ENCODE measurements at places on chromosomes 11 and 22.

GRCh38 chr11:100739666-100740065 is 52.6 kb downstream of the ARHGAP42 start:
- no peak for DNase-seq

- DNase-seq = no peak
Observed at GRCh38 chr11:107747622-107748021, 35.8 kb upstream of the SLN start.

- DNase-seq = no peak
Observed at GRCh38 chr11:7531011-7531410, 17.2 kb downstream of the PPFIBP2 start.

DNA sequence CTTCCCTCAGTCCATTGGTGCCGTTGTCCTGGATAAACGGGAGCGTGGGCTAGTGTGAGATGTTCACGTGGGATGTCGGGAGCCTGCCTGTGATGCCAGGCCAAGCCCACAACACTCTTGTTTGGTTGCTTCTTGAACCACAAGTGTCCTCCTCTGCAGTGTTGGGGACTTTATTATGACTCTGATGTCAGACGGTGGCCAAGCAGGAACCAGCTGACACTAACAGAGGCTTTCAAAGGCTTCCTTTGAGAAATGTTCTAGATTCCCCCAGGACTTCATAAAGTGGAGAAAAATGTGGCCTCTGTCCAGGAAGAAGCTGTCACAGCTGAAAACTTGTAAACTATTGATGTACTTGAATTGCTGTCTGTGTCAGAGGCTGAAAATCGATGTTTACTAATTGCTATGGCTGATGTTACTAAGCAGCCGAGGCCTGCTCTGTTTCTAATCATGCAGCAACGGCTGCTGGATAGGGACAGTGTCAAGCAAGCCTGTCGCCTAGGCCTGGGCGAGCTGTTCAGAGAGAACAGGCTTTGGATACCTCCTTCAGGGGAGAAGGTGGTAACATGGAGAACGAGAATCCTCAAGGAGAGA is 131.7 kb downstream of the TBC1D22A start:
- no peak for DNase-seq

DNA sequence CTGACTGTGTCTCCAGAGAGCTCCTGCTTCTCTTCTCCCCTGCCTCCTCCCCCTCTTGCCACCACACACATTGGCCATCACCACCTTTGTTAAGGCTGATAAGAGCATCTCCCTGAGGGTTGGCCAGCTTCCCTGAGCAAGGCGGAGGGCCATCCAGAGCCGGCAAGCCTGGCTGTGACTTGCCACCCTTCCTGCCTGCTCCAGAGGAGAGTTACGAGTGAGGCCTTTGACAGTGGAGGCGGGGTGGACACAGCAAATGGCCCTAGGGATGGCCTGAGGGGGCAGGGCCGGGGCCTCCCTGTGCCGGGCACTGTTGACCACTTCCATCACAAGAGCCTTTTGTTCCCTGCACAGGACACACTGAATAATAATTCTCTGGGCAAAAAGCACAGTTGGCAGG is 5.4 kb downstream of the FREY1 start:
- DNase-seq = no peak

- no peak for DNase-seq
Observed at GRCh38 chr11:67649634-67650510, 658 bp downstream of the ACY3 start.

DNA sequence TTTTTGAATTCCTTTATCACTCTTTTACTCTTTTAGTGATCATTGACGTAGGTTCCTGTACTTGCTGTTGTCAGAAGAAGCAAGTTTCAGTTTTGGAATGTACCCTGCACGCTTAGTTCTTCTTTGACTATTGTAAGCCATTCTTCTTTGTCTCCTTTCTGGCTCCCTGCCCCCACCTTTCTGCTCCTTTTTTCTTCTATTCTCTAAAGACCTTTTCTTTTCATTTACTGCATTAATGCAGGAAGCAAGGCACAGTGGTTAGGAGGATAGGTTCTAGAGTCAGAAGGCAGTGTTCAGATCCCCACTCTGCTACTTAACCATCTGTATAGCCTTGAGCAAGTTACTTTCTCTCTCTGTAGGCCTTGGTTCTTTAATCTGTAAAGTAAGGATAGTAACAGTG is 33.7 kb upstream of the RAG2 start:
- no peak for DNase-seq

- no peak for DNase-seq
Observed at GRCh38 chr22:19998991-19999820, 17.4 kb downstream of the ARVCF start.

GRCh38 chr22:41286639-41287091 is 678 bp upstream of the RANGAP1 start:
- DNase-seq = peak; percentile 12

DNA sequence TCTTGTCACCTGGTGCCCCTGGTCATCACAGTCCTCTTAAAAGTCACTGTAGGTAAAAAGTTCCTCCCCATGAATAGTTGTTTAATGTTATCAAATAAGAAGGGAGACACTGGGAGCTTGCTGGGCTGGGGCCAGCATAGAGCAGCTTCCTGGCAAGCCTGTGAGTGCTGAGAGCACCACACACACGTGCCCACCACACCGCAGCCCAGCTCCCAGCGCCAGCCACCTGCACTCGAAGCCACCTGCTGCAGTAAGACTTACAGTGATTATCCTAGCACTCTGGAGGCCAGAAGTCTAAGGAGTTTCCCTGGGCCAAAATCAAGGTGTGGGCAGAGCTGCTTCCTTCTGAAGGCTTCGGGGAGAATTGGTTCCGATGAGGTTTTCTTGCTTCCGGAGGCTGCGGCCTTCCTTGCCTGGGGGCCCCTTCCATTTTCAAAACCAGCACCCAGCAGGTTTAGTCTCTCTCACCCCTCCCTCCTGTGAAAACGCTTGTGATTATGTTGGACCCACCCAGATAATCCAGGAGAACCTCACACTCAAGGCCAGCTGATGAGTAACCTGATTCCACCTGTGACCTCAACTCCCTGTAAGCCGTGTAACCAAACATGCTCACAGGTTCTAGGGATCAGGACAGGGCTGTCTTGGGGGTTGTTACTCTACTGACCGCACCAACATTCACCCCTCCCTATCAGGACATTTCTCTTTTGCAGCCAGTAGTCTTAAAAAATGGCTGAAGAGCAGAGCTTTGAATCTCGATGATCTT is 687.2 kb downstream of the TBC1D22A start:
- DNase-seq = no peak

DNA sequence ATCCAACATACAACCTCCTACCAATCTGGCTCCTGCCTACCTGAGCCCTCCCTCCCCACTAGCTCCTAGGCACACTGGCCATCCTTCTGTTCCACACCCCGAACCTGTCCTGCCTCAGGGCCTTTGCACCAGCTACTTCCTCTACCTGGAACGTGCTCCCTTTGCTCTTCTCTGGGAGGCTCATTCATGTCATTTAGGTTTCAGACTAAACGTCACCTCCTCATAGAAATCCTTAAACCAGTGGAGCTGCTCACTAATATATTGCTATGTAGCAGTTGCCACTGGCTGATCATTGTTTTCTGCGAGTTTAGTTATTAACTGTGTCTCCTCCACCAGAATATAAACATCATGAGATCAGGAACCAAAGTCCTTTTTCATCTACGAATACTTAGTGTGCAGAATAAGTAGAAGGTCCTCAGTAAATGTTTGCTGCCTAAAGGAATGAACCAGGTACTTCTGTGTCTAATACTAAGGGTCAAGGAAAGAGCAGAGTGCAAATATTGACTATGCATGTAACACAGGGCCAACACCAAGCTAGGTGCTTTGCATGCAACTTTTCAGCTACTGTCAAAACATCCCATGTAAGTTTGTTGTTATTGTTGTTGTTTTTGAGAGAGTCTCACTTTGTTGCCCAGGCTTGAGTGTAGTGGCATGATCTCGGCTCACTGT is 277.6 kb upstream of the SYN3 start:
- DNase-seq = no peak

GRCh38 chr22:18035751-18036150 is 11.4 kb upstream of the MICAL3 start:
- no peak for DNase-seq

GRCh38 chr11:14908214-14908880 is 16.3 kb upstream of the CYP2R1 start:
- DNase-seq = no peak

DNA sequence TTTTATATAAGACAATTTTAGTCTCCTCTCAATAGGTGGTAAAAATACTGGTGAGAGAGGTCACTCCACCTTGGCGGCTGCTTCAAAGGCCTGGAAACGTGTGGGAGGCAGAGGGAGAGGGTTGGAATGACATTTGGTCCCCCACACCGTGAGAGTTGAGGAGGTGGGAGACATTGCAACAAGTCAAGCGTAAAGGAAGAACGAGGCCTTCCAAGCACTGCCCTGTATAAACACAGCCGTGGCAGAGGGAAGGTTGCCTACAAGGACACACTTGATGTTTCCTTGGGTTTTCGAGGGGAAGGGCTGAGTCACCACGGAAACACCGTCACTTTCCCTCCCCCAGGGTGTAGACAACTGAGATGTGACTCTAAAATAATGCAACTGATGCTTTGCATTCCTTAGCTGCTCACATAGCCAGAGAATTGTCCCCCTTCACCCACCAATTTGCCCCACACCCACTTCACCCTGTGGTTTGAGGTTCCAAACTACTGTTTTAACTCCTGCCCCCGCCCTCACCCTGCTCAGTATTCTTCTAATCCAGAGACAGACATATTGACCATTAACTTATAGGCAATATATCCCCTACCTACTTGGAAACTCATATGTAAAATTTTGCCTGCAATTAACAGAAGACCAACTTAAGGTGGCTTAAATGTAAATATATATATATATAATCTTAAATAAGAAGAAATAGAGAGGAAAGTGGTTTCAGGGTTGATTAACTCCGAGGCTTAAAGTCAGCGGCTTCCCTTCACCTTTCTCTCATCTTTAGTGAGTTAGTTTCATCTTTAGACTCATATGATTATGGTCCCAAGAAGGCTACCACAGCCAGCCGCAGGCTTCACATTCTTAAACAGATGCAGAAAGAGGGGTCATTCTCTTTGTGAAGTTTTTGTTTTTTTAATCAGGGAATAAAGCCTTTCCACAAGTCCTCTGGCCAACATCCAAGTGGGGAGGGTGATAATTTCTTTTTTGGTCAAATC is 54.1 kb upstream of the BDNF start:
- no peak for DNase-seq

DNA sequence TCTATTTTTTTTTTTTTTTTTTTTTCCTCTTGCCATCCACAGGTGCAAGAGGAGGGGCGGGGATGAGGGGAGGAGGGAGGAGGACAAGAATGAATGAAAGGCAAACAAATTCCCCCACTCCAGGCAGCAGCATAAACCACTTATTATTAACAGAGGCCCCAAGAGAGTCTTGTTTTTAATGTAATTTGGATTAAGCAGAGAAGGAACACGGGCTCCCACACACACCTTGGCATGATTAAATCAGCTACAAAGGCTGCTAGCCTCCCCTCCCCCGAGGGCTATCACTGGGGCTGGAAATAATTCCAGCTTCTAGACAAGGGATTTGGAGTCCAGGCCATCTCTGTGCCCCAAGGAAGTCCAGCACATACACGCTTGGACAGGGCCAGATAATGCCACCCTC is 93.4 kb upstream of the DRD2 start:
- no peak for DNase-seq

DNA sequence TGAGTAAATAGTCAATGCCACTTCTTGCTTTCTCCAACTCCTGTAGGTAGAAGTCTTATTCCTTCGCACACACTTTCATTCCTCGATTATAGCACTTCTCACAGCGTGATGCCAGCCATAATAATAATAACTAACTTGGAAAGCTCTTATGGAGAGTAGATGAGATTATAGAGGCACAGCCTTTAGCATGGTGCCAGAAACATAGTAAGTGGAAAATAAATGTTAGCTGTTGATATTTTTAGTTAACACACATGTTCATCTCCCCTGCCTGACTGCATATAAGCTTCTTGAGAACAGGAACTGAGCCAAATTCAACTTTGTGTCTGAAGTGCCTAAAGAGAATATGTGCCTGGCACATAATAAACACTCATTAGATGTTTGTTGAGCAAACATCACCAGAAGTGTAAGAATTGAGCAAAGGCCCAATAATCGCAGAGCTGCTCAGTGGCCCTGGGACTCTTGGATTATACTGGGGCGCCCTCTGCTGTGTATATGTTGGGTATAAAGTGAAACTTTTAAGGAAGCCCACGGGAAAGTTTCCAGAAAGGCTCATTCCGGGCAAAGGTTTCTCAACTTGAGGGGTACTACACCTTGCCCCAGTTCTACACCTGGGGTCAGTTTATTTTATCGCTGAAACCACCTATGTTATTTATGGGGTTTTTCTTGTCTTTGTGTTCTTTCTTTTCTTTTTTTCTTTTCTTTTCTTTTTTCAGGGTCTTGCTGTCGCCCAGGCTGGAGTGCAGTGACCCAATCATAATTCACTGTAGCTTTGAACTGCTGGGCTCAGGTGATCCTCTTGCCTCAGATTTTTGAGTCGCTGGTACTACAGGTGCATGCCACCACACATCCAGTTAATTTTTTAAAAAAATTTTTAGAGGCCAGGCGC is 22.3 kb downstream of the SLN start:
- no peak for DNase-seq

GRCh38 chr11:108253176-108253575 is 30.3 kb downstream of the ATM start:
- no peak for DNase-seq

GRCh38 chr11:90134478-90135003 is at the start of gene NAALAD2:
Gene NAALAD2 (plus strand): TSS chr11:90134663. CDS start chr11:90134759, 96 bp downstream.
- no peak for DNase-seq

DNA sequence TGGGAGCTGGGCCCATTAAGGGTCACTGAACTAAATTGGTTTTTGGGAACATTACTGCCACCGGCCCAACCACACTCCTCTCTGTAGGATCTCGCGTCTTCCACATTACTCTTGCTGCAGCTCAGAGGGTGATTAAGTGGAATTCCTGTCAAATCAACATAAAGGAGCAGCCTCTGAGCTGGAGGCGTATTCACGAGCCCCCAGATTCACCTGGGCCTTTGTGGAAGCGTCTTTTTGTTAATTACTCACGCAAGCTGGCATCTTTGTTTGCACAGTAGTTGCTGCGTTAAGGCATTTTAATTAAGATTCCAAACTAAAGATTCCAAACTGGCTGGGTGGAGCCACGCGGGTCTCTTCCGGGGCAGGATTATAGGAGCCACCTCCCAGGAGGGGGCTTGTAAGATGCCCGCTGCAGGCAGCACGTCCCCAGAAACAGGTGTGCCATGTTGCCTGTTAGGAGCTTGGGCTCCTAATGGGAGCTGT is 21.5 kb upstream of the RFPL3 start:
- no peak for DNase-seq

DNA sequence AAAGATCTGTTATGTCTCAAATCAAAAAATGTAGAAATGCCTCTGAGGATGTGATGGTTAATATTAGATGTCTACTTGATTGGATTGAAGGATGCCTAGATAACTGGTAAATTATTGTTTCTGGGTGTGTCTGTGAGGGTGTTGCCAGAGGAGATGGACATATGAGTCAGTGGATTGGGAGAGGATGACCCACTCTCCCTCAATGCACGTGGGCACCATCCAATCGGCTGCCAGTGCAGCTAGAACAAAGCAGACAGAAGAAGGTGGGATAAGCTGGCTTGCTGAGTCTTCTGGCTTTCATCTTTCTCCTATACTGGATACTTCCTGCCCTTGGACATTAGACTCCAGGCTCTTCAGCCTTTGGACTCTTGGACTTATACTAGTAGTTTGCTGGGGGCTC is 430.3 kb downstream of the SOX6 start:
- no peak for DNase-seq

- DNase-seq = no peak
Observed at GRCh38 chr11:58905011-58905720, 34.1 kb upstream of the GLYATL1 start.
